Panc1 (cell line): ENCODE measurements at places on chromosomes 4 and X. TPM values are rescaled to one million over a fixed set of nuclear protein-coding genes. Genes with fewer than 3 reads are reported as not detected.

DNA sequence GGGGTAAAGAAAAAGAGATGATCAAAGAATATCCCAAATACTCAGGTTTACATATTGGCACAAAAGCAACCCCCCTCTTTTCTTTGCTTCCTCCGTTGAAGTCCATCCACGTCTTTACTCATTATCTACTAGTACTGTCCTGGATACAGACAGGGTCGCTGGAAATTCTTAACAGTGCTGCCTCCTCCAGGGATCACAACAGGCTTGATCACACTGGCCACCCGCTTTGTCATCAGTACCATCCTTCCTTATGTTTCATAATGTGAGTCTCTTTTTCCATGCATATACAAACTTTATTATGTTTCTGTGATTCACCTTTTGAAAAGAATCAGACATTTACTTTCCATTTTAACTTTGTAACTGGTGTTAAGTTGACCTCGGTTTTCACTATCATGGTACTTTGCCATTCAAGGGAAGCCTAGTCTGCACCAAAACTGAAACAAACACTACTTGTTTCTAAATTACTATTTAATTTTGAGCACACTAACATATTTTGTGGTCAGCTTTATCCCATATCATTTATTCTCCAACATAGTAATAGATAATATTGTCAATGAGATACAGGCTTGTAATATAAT, 387.5 kb upstream of the PPP1R2C start:
- no peak for DNase-seq

DNA sequence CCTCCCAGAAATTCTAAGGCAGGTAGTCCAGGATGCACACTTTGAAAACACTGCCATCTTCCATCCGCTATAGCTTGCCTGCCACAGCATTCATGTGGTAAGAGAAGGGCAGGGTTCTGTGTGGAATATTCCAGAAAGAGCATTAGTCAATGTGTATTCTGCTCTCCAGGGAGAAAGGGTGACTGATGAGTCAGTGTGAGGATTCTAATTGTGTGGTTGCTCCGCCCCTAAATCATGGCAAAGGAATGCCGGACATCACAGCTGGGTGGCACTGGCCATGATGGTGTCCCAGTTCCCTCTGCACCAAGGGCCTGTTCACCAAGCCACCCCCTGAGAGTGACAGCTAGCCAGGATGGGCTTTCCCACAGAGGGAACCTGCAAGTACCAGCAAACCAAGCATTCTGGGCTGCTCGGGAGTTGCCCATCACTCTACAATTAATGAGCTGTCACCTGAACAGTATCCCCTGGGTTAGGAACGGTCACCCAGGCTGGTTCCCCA, 9.5 kb downstream of the IDS start:
- DNase-seq, result peak; percentile 92

- no peak for DNase-seq
Observed at GRCh38 chrX:50000937-50001542, 78.6 kb downstream of the CLCN5 start.

GRCh38 chr4:169640261-169640870, 20.0 kb downstream of the CLCN3 start:
- no peak for DNase-seq

DNA sequence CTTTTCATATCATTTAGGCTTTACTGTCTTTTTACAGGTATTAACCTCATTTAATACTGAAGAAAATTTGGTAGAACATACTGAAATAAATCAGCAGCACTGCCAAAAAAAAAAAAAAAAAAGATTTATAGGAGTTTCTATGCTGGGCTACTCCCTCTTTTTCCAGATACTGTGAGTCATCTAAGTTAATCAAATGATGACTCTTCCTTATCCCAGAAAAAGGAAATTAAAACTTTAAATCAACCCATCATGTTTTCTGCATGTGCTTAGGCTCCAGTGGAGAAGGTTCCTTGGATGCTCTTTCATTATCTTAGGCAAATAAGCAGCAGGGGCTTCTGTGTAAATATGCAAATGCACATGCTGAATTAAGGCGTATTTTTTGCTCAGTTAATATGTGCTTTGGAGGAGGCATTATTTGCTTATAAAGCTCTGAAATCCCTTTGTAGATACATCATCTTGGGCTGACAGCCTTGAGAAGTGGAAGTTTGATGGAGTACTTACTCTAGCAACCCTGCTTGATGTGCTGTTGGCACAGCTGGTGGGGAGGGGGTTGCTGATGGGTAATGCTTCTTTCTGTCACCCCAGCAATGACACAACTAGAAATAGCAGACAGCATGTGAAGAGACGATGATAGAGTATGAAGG, 136.1 kb downstream of the C4orf33 start:
- DNase-seq, result no peak

- no peak for DNase-seq
Observed at GRCh38 chr4:16083241-16084191, at the start of gene PROM1. TSS of gene PROM1 (minus strand) at chr4:16084023. CDS start at chr4:16075906, 8,117 bp downstream.

DNA sequence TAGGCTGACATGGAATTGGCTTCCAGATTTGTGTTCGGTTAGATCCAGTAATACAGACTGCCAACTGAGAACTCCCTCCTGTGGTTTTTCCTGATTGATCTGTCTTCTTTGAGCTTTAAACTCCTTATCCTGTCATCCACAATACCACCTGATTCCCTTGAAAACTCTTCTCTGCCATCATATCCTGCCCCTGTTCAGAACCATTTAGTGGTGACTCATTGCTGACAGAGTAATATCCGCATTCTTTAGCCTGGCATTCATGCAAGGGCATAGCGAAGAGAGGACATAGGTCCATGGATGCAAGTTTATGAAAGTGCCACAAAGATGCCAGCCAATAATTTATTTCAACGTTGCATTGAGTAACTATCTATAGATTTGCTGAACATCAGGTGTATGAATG, 76.6 kb downstream of the ITIH6 start:
- DNase-seq, result peak; percentile 12

DNA sequence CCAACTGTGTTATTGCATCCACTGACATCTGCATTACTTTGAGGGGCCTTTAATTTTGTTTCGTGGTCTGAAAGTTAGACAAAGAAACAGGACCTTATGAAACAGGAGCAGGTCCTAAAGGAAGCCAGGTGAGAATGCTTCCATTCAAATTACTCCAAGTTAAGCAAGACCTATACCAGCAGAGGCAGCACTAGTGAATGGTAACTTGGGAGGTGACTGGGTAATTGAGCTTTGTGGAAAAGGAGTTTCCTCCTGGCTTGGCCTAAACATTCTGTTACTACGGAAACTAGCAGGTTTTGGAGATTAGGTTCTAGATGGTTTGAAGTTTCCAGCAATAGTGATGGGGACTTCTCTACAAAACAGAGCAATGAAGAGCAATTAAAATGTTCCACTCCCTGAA, 173.5 kb downstream of the NKX6-1 start:
- DNase-seq, result no peak

- no peak for DNase-seq
Observed at GRCh38 chr4:3689006-3689405, 77.2 kb upstream of the ADRA2C start.

GRCh38 chr4:161256716-161257115, 907.1 kb downstream of the FSTL5 start:
- no peak for DNase-seq

- no peak for DNase-seq
Observed at GRCh38 chr4:70969076-70969475, 24.4 kb upstream of the DCK start.

GRCh38 chrX:13376857-13377549, 57.1 kb upstream of the ATXN3L start:
- DNase-seq, result no peak

GRCh38 chr4:149790172-149790907, 25.3 kb downstream of the IQCM start:
- no peak for DNase-seq

DNA sequence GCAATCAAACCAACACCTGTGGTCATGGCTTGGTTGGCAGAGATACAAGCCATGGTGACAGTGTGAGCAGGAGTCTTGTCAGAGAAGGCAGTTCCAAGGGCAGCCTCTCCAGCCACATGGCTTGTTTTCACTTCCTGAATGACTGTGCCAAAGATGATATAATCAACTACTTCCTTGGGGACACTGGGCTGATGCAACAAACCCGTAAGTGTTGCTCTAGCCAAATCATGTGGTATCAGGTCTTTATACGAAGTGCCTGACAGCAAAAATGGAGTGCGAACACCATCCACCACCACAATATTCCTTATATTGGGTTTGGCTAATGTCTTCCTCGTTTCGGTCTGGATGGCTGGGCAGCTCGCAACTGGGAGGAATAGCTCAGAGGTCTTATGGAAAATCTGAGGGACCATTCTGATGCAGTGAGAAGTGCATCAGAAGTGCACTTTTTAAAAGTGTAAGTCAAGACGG, 922.0 kb downstream of the NLGN4X start:
- DNase-seq, result no peak

GRCh38 chrX:73134741-73135140, 55.4 kb upstream of the PABPC1L2A start:
- no peak for DNase-seq

- no peak for DNase-seq
Observed at GRCh38 chrX:52995987-52996331, 37.6 kb upstream of the FAM156A start.

DNA sequence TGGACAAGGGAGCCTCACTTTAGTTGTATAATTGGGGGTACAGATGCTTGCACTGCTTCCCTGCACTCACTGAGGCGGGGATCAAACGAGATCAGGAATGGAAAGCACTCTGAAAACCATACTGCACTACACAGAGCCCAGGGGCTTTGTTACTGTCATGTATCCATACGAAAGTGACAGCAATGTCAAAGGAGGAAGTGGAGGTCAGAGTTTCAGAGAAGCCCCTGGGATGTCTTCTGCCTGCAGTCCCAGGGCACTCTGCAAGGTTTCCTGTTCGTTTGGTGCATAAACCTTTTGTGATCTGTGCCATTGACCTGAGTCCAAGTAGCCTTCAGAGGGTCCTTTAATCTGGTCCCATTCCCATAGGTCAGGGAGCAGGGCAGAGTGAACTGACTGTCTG, 31.2 kb downstream of the RNF175 start:
- DNase-seq, result no peak

- DNase-seq, result no peak
Observed at GRCh38 chr4:90950385-90950841, 823.2 kb downstream of the CCSER1 start.

RRH gene
- total RNA-seq, result 0.15 TPM

OPN1MW2 gene
- total RNA-seq, result not detected

CTAG1A gene
- total RNA-seq, result not detected

TLR2 gene
- total RNA-seq, result 0.28 TPM

XAGE1A gene
- not detected for total RNA-seq

PNCK gene
- total RNA-seq, result 2.3 TPM

GRID2 gene
- 0.08 TPM for total RNA-seq

WDFY3 gene
- total RNA-seq, result 47.8 TPM

SSX4 gene
- 0.15 TPM for total RNA-seq

MAGEA1 gene
- total RNA-seq, result not detected

SPINK2 gene
- total RNA-seq, result not detected

ANOS1 gene
- total RNA-seq, result 0.18 TPM
